Brain microvascular endothelial cell (primary cell): ENCODE measurements at places on chromosomes 3 and 15.

- no peak for DNase-seq
Observed at GRCh38 chr15:85463976-85464375, 83.6 kb downstream of the AKAP13 start.

- DNase-seq, result peak; percentile 34
Observed at GRCh38 chr3:8625991-8626390, 18.6 kb downstream of the SSUH2 start.

DNA sequence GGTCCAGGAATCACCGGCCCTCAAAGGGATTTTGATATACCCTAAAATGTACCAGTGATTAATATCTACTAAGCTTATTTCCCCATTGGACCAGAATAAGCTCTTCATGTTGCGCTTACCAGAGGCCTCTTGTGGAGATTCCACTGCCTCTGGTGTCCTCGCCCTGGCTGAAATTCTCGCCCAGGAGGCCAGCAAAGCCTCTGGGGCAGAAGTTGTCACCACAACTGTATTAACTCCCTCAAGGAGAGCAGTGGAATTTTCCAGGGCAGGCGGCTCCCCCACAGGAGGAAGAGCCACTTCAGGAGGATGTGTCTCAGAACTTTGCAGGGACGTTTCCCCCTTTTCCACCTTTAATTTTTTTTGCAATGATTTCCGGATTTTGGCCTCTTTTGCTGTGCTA is 6.9 kb downstream of the DPPA4 start:
- DNase-seq, result no peak

GRCh38 chr3:64773137-64773536 is 85.3 kb upstream of the ADAMTS9 start:
- no peak for DNase-seq
